ENCODE measurements at places on chromosomes 16 and 17. TPM values are rescaled to one million over a fixed set of nuclear protein-coding genes. Genes with fewer than 3 reads are reported as not detected.

PRSS21 gene
- not detected for polyA plus RNA-seq

KCNH4 gene
- 0.37 TPM for polyA plus RNA-seq

KRT36 gene
- polyA plus RNA-seq: not detected

SPATA22 gene
- not detected for polyA plus RNA-seq

HCRT gene
- polyA plus RNA-seq: not detected

MYH13 gene
- not detected for polyA plus RNA-seq

ZNF830 gene
- 18.4 TPM for polyA plus RNA-seq

TBC1D3E gene
- not detected for polyA plus RNA-seq

HBQ1 gene
- 3.2 TPM for polyA plus RNA-seq

TPPP3 gene
- polyA plus RNA-seq: 10.9 TPM

PABPN1L gene
- not detected for polyA plus RNA-seq

KRT17 gene
- 0.56 TPM for polyA plus RNA-seq

SCARF1 gene
- 0.21 TPM for polyA plus RNA-seq

TM4SF5 gene
- 1.2 TPM for polyA plus RNA-seq

TBX4 gene
- 0.25 TPM for polyA plus RNA-seq

CCL7 gene
- polyA plus RNA-seq: 0.17 TPM

HP gene
- not detected for polyA plus RNA-seq

GRCh38 chr16:88596483-88596882 is 26.3 kb downstream of the ZC3H18 start:
- DNase-seq: no peak

DNA sequence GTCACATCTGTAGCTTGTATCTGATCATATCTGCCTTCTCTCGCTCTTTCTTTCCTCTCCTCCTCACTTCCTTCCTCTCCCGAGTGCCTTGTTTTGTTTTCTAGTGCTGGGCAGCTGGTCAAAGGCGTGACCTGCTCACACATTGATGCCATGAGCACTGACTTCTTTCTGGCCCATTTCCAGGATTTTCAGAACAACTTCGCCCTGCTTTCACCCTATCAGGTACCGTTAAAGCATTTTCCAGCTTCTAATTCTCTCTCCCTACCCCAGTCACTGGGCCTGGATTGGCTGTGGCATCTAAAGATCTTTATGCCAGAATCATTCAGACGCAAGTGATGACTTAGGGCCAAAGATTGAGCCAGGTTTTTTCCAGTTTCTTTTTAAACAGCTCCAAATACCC is 55.5 kb downstream of the OTOA start:
- no peak for DNase-seq

DNA sequence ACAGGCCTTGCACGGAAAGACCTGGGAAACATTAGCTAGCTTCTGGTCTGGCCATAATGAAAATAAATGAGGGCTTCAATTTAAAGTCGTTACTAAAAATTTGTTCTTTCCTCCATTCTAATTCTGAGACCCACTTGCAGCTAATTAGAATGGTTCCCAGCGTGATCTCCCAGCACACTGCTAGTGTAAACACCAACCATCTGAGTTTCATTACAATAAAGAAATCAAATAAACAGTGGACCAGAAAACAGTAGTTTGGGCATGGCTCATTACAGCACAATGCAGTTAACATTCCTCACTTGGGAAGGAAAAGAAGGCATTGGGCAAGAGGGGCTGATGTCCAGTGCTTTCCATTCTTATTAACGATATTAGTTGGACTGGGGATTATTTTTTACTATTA is 410.9 kb upstream of the SOX9 start:
- no peak for DNase-seq

GRCh38 chr17:79741751-79742588 is 11.2 kb downstream of the ENPP7 start:
- peak; percentile 69 for DNase-seq

DNA sequence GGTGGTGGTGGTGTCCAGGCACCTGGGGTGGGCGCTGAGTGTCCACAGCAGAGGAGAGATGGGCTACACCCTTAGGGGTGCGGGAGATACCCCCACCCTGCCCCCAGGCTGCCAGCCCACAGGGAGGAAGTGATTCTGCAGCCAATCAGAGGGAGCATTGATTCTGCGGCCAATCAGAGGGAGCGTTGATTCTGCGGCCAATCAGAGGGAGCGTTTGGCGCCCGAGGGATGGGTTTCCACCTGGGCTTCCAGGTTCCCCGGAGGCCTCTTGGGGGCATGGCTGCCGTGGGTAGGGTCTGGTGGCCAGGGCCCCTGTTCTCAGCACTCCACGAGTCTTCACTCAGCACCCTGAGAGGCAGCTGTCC is 28.2 kb upstream of the ACSF3 start:
- DNase-seq: no peak

DNA sequence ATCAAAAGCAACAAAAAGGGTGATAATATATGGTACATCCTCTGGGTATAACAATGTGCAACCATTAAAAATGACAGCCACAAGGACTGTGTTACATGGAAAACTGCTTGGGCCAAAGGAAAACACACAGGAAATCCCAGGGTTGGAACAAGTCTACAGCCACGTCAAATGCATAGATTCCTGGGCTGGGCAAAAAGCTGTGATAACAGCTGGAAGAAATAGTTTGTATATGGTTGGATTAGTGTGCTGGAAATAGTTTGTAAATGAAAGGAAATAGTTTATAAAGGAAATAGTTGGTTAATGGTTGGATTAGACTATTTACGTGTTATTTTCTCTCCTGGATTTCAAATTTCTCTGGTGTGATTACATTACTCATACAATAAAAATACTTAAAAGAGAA is 2.6 kb downstream of the HSD17B2 start:
- DNase-seq: no peak

- DNase-seq: no peak
Measured at GRCh38 chr17:48228720-48229119, 121.2 kb downstream of the SNX11 start.

DNA sequence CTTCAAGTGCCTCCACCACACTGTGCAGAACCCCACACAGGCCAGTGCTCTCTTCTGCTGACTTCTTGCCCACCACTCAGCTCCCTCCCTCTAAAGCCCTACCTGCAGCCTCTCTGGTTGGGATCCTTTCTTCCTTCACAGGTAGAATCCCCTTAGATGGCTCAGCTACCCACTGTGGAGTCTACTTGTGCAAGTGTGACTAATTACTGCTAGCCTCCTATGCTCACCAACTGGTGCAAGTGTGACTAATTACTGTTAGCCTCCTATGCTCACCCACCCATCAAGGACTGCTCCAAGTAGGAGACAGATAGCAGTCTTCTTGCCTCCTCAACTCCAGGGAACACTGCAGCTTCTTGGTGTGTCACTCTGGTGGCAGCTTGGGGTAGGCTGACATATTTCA is 43.6 kb downstream of the TEX14 start:
- DNase-seq: no peak

DNA sequence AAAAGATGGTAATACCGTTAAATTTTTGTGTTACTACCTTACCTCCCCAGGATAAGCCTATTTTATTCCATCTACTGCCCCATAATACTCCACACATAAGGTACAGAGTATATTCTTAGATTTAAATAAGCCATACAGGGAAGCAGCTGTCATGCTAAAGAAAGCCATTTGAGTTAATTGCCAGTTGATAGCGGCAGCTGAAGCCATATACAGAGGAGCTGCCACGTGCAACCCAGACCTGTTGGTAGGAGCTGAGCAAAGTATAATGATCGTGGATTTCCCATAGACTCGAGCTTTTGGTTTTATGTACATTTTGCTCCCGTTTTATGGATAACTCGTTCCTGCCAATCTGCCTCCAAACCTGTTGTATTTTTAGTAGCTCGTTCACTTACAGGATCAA is 12.0 kb downstream of the CPSF4L start:
- DNase-seq: no peak

DNA sequence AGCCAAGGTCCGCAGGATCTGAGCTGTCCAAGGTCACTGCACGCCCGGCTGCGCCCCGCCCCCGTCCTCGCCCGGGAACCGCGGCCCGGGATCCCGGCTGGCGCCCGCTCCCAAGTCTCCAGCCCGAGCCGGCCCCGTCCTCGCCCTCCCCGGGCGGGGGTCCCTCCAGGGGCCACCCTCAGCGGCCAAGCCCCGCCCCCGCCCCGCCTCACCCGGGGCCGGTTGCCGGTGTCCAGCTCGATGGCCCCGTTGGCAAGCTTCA is 216 bp downstream of the VPS9D1 start:
- DNase-seq: no peak

GRCh38 chr17:28115046-28115445 is 72.6 kb downstream of the NLK start:
- no peak for DNase-seq

GRCh38 chr16:74726716-74727115 is 26.1 kb upstream of the MLKL start:
- peak; percentile 72 for DNase-seq

- no peak for DNase-seq
Measured at GRCh38 chr16:78465730-78466129, 366.3 kb downstream of the WWOX start.

GRCh38 chr17:4407851-4408250 is 25.9 kb upstream of the SPNS3 start:
- DNase-seq: no peak

DNA sequence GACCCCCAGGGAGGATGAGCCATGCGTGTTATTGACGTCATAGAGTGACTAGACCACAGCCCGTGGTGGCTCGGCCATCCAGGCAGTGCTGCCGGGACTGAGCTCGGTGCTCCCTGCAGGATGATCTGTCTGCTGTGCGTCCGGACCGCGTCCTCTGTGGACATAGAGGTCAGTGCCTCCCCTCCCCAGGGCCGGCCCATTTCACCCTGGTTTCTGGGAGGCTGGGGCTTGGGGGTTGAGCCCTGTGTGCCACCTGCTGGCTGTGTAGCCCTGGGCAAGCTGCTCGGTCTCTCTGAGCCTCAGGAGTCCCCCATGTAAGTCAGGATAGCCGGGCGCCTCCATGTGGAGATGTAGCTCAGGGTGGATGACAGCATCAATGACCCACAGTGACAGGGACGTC is 8.3 kb downstream of the TSC2 start:
- no peak for DNase-seq

- peak; percentile 97 for DNase-seq
Measured at GRCh38 chr17:35930211-35931065, at the start of gene RDM1. RDM1 (minus strand) TSS chr17:35930773; CDS start chr17:35930727, 46 bp downstream.

DNA sequence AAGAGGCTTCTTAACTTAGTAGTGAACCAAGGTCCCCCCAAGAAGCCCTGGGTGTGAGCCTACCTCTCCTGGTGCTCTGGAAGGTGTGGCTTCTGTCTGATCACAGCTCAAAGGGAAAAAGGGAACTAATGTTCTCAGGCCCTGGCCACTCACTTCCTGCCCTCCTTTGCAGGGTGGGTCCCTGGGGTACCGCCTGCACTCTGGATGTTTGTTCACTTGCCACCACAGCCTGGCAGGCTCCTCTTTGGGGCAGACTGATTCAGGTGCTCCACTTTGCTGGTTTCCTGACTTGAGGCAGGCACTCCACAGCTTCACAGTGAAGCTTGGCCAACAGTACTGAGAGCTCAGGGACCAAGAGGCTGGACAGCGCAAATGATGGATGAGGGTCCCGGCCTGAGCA is 5.9 kb upstream of the MYO15A start:
- no peak for DNase-seq

DNA sequence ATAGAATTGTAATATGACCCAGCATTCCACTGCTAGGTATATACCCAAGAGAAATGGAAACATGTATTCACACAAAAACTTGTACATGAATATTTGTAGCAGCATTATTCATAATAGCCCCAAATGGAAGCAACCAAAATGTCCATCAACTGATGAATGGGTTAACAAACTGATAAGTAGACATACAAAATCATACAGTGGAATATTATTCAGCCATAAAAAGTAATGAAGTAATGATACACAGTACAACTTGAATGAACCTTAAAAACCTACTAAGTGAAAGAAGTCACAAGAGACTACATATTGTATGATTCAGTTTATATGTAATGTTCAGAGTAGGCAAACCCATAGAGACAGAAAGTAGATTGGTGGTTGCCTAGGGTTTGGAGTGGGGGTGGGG is 40.5 kb upstream of the GOSR1 start:
- no peak for DNase-seq

GRCh38 chr17:76252040-76252954 is 12.0 kb upstream of the RNF157 start:
- DNase-seq: peak; percentile 88

- no peak for DNase-seq
Measured at GRCh38 chr16:2450535-2450934, 9.4 kb upstream of the TEDC2 start.

- no peak for DNase-seq
Measured at GRCh38 chr16:75616521-75617010, 6.5 kb downstream of the ADAT1 start.

DNA sequence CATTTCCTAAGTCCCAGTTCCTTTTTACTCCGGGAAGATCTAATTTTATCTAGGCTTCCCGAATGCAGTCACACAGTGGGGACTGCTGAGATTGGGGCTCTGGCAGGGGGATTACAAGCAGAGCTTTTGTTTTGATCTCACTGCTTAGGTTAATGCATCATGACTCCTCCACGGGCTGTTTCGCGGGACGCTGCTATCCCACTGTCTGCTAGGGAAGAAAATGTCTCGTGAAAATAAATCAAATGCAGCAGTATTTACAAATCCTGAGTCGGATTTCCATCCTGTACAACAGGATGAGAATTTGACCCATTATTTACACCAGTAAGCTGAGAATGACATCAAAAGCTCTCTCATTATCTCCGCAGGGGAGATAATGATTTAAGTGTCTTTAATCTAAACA is 83.8 kb downstream of the CDH11 start:
- DNase-seq: no peak

GRCh38 chr17:47866941-47867340 is 16.0 kb upstream of the SP6 start:
- no peak for DNase-seq

GRCh38 chr16:24734382-24734781 is 4.9 kb downstream of the TNRC6A start:
- DNase-seq: no peak

DNA sequence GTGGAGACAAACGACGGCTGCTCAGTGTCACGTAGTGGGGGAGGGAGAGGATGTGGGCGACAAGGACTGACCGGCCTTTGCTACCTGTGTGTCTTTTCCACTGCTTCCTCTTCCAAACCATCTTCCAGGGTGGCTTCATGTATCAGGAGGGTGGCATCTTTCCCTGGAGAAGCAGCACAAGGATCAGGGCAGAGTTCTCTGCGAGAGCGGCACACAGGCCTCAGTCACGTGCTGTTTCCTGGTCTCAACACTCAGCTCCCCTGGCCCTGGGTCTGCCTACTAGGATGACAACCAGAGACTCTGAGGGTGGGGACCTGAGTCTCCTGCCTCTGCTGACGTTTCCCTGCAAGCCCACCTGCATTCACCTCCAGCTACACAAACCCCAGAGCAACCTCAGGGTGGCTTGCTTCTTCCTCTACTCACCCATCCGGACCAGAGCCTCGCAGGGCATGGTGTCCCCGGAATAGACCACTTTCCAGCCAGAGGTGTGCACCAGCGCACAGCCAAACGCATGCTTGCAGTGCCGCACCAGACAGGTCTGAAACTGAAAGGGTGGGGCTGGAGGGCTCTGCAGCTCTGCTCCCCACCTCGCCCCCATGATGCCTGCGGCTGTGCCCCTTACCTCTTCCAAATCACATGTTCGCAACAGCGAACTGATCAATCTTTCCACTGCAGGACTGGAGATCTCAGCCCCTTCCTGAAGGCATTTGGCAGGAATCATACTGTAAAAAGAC is 23.3 kb downstream of the ELAC2 start:
- no peak for DNase-seq

All from A549 (cell line).